ENCODE measurements at places on chromosomes 5 and 9.

DNA sequence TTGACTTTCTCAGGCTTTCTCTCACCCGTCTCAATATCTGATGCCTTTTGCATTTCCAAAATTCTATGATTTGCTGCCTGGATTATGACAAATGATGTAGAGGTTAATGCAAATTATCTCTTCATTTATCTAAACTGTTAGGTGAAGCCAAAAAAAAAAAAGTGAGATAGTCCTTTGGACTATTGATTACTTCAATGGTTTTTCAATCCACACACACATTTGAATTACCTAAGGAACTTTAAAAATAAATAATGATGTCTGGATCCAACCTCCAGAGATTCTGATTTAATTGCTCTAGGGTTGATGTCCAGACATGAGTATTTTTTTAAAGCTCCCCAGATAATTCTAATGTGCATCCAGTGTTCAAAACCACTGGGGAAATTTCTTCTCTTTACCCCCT is 379.4 kb downstream of the SPATA31D1 start:
- DNase-seq = no peak

- DNase-seq = no peak
Observed at GRCh38 chr5:146940295-146940694, 61.7 kb upstream of the PPP2R2B start.

GRCh38 chr9:68755752-68756151 is 50.7 kb downstream of the PIP5K1B start:
- no peak for DNase-seq

GRCh38 chr9:804026-804425 is 37.5 kb upstream of the DMRT1 start:
- DNase-seq = no peak

DNA sequence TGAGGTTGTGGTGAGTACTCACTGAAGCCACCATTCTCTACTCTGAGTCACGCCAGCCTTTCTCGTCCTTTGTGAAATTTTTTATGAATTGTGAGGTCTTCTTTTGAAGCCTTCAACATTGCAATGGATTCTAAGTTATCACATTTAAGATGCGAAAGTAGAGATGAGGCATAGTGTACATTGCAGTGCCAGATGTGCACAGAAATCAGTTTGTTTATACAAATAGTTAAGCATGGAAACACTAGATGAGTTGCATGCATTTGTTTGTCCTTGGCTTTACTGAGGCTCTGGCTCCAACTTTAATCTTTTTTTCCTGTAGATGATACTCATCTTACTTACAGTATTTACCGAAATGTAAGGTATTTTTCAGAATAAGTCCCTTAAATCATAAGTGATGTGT is 453.7 kb upstream of the RIOK2 start:
- DNase-seq = no peak

- no peak for DNase-seq
Observed at GRCh38 chr5:12292610-12293204, 388.5 kb upstream of the CTNND2 start.

DNA sequence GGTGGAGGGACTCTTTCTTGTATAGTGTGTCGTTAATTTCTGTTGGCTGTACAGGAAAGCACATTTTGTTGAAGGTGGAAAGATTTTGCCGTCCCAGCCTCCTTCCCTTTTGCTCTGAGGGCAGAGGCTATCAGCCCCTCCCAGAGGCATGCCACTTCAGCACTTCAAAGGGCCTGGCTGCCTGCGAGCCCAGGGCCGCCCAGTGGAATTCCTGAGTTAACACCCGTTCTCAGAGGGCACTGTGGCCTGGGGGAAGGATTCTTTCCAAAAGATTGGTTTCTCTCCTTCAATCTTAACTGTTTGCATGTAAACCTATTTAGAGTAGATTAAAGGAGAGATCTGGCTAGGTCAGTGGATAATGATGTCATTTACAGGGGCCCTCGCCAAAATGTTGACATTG is 238.6 kb downstream of the FANCC start:
- DNase-seq = no peak

DNA sequence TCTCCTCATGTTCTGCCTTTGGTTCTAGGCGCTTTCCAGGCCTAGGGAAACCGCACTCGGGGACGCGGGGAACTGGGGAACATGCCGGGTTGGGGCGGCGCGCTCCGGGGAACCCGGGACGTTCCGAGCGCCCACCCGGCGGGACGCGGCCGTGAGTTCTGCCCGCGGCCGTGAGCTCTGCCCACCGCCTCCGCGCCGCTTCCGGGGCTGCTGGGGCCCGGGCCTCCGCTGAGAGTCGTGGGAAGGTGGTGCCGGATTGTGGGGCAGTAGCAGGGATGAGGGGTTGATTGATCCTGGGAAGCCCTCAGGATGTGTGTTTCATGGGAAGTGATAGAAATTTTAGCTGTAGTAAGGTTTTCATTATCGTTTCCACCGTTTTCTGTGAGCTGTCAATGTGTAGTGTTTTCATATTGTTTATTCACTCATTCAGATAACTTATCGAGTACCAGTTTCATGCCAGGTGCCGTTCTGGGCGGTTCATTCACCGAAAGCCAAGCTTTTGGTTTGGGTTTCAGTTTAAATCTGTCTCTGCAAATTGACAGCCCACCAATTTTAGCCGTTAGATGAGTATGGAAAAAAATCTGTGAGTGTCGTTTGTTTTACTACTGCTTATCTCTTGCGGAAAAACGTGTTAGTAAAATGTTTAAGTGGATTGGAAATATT is 657 bp downstream of the MTRR start:
- no peak for DNase-seq

GRCh38 chr9:292915-293314 is 78.2 kb downstream of the DOCK8 start:
- DNase-seq = no peak

- no peak for DNase-seq
Observed at GRCh38 chr5:68839019-68839552, 254.7 kb upstream of the SLC30A5 start.

- DNase-seq = no peak
Observed at GRCh38 chr5:43315263-43315662, 2.1 kb upstream of the HMGCS1 start.

DNA sequence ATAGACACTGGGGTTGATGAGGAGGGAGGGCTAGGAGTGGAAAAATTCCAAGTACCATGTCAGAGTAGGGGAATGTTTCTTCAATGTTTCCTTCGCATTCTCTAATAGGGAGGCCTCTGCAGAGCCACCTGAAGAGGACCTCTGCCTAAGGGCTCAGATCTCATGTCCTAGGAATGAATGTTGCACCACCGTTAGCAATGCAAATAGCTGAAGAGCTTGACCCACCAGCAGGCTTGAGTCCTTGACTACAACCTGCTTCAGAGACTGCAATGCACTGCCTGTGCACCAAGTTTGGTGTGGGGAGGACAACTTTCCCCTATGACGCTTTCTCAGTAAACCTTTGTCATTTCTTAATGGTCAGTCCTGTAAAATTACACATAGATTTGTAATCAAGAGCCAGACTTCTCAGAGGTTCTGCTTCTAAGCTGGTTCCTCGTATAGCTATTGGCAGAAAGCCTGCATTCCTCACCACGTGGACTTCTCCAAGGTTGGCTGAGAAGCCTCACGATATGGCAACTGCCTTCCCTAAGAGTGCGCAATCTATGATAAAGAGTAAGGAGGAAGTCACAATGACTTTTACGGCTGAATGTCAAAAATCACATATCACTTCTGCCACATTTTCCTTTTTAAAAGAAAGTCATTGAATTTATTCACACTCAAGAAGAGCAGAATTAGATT is 600.7 kb upstream of the PTGER4 start:
- no peak for DNase-seq

- DNase-seq = no peak
Observed at GRCh38 chr5:6480133-6481051, 31.7 kb downstream of the UBE2QL1 start.

- DNase-seq = no peak
Observed at GRCh38 chr5:103587185-103587748, 24.7 kb upstream of the NUDT12 start.

DNA sequence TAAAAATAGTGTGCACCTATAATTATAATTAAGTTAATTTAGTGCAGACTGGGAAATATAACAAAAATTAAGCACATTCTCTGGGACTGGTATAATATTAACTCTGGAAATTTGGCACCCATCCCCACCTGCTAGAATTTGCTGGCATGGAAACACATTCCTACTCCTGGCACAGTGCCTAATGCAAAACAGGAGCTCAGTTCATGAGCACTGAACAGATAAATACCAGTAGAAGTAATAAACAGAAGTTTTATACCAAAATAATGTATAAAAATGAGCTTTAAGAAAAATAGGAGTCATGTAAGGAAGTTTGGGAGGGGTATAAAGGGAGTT is 23.7 kb upstream of the NPR3 start:
- no peak for DNase-seq

DNA sequence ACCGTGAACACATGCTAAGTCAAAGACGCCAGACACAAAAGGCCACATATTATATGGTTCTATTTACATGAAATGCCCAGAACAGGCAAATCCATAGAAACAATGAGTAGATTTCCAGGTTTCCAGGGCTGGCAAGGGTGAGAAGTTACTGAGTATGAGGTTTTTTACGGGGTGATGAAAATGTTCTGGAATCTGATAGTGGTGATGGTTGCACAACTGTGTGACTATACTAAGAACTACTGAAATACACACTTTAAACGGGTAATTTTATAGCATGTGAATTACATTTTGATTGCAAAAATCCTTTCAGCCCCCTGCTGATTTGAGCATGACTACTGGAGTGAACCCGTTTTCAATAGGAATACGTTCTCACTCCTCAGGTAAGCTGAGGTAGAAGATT is 46.7 kb upstream of the TBC1D9B start:
- no peak for DNase-seq

GRCh38 chr5:151123897-151124751 is 33.5 kb downstream of the ANXA6 start:
- no peak for DNase-seq

GRCh38 chr5:139565411-139566305 is 4.5 kb downstream of the UBE2D2 start:
- peak; percentile 17 for DNase-seq

DNA sequence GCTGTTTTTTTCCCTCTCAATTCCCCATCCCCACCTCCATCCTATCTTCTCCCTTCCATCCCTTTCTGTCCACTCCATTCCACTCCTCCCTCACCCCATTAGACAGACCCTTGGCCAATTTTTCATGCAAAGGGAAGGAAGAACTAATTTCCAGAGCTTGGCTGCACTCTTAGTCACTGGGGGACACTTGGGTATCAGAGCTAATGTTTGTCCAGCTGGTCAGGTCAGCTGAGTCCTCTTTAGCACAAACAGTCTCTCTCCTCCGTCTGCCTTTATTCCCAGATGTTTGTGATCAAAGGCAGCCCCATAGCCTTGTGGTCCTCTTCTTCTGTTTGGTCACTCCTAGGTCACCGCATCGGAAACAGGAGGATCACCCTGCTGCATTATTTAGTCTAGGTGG is 148.5 kb downstream of the NMUR2 start:
- no peak for DNase-seq

- DNase-seq = no peak
Observed at GRCh38 chr9:35828716-35829083, at the start of gene FAM221B. Gene FAM221B, minus strand, starts transcription at chr9:35828732. Its CDS starts 2,571 bp downstream, at chr9:35826161.

- no peak for DNase-seq
Observed at GRCh38 chr9:32431196-32431595, 46.8 kb downstream of the ACO1 start.

GRCh38 chr9:88995627-88996026 is 4.4 kb downstream of the S1PR3 start:
- DNase-seq = no peak

DNA sequence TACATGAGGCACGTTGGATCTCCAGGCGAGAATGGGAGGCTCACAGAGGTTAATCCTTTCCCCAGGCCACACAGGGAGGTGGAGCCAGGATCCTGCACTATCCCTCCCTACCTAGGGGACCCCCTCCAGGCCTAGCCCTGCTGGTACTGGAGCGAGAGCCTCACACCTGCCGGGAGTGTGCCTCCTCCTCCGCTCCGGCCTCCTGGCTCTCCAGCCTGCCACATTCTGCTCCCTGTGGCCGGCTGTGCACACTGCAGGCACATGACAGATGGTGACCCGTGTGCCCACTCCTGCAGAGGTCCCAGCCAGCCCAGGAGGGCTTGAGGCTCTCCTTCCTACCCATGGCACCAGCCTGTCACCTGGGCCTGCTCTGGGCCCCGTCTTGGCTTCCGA is 93.4 kb downstream of the RXRA start:
- DNase-seq = no peak
